T-helper 2 cell treated with Interferon-gamma antibody and Interleukin-4, amounts not matched to agents 100 ng/mL and 5 ng/mL, for 36 hours (primary cell): ENCODE measurements at places on chromosomes 3 and 15. TPM values are rescaled to one million over a fixed set of nuclear protein-coding genes. Genes with fewer than 3 reads are reported as not detected.

Gene GJD2
- not detected in 2 replicates for total RNA-seq

Gene TSPAN3
- total RNA-seq: 16.3 and 18.1 TPM in 2 replicates

Gene TTC21A
- 1.7 and 1.8 TPM in 2 replicates for total RNA-seq

Gene PLD1
- 0.55 and 1.2 TPM in 2 replicates for total RNA-seq

Gene AMOTL2
- total RNA-seq: not detected in 2 replicates

Gene PATL2
- 20.8 and 22.5 TPM in 2 replicates for total RNA-seq

Gene ITGB5
- total RNA-seq: 0.34 TPM in 1 of 2 replicates, not detected in the other

Gene GOLGA8H
- total RNA-seq: 0.16 TPM in 1 of 2 replicates, not detected in the other

Gene DPPA4
- not detected in 2 replicates for total RNA-seq

Gene MRPL3
- 89.3 and 92.6 TPM in 2 replicates for total RNA-seq

Gene GORASP1
- 27.2 and 27.4 TPM in 2 replicates for total RNA-seq

Gene PRSS50
- total RNA-seq: not detected in 2 replicates

Gene GNL3
- 118 and 121 TPM in 2 replicates for total RNA-seq

Gene NR1I2
- total RNA-seq: 0.07 and 0.09 TPM in 2 replicates

Gene GOLGA8G
- 0.05 TPM in 1 of 2 replicates, not detected in the other for total RNA-seq

Gene TP63
- 2.9 TPM in 2 replicates for total RNA-seq

Gene TGM4
- not detected in 2 replicates for total RNA-seq
